Left hindlimb (tissue), 1 donor: ENCODE measurements at places on chromosomes 7 and 10.

DNA sequence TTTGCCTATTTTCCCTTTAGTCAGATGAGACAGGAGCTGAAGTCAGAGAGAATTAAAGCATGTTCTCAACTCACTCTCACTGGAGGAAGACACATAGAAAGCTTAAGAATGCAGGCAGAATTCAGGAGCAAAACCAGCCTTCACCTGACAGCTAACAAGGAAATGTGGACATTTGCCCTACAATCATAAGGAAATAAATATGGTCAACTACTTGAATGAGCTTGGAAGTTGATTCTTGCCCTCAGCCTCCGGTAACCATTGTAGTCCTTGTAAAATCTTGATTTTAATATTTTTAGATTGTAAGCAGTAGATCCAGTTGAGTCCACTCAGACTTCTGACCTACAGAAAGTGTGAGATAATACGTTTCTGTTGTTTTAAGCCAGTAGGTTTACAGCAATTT lies 752.5 kb upstream of the ZWINT start:
- no peak for DNase-seq

- DNase-seq, result no peak
Measured at GRCh38 chr10:114174695-114175188, 739 bp upstream of the CCDC186 start.

GRCh38 chr7:7321681-7322080 lies 139.3 kb downstream of the C1GALT1 start:
- no peak for DNase-seq

DNA sequence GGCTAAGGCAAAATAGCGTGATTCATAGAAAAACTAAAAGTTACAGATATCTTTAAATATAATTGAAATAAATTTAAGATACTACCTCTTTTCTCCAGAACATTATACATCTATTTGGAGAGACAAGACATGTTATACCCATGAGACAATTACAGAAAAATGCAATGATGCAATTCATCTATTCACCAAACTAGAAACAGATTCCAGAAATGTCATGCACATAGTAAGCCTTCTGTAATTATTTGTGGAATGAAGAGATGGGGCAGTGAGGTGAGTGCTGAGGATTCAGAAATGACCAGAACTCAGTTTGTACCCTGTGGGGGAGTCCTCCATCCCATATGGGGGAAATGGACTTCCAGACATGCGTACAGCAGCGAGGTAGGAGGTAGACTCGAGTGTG lies 99.4 kb downstream of the MKX start:
- no peak for DNase-seq

DNA sequence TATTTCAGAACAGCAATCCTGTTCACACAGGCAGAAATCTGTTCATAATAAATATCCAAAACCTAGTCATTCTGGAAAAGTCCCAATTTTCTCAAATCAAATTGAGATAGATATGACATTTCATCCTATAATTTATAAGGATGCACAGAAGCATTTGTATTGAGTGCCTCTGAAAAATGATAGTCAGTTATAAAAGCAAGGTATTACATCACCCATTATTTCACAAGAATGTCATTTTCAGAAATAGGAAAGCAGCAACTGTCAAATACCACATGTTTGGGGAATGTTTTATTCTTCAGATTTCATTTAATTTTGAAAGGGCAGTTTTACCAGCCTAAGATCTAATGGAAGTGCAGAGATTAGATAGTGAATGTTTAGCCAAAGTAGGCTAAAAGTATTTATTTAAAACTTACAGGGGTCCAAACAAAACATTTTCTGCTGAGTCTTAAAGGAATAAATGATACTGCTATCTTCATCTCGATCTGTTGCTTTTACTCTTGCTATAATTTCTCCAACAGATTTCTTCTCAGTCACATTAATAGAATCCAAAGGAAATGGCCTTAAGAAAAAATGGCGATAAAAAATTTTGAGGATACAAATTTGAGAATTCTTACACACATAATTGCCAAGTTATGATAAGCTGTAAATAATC lies 185.8 kb downstream of the HGF start:
- DNase-seq, result no peak

- peak; percentile 39 for DNase-seq
Measured at GRCh38 chr7:87510411-87510875, 35.0 kb upstream of the ABCB4 start.

GRCh38 chr10:4723860-4724259 lies 102.1 kb upstream of the AKR1E2 start:
- no peak for DNase-seq

GRCh38 chr10:5833814-5834213 lies 20.6 kb upstream of the GDI2 start:
- DNase-seq, result no peak

GRCh38 chr7:18706670-18707069 lies 211.1 kb downstream of the HDAC9 start:
- no peak for DNase-seq

- no peak for DNase-seq
Measured at GRCh38 chr10:69483963-69484362, 32.7 kb downstream of the TSPAN15 start.

DNA sequence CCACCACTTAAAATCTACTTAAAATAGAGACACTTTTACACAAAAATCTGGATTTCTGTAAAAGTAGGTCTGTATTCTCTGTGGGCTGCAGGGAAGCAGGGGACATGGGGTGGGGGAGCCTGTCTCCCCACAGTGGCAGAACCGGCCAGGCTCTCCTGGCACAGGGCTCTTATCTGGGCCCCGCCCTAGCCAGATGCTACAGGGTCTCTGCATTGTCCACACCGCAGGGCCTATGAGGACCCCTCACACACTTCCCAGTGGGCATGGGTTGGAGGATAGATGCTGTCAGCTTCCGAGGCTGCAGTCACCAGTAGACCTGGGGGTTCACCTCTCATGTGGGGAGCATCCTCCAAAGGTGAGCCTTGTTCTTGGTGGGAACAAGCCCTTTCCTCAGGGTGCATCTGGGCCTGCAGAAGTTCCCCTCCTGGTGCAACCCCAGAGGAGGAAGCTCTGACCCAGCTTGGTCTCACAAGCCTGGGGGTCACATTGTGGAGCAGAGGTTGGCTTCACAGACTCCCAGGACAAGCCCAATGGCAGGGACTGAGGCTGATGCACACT lies 15.4 kb upstream of the MYL7 start:
- DNase-seq, result no peak

GRCh38 chr10:126696684-126697083 lies 26.2 kb upstream of the C10orf90 start:
- no peak for DNase-seq

DNA sequence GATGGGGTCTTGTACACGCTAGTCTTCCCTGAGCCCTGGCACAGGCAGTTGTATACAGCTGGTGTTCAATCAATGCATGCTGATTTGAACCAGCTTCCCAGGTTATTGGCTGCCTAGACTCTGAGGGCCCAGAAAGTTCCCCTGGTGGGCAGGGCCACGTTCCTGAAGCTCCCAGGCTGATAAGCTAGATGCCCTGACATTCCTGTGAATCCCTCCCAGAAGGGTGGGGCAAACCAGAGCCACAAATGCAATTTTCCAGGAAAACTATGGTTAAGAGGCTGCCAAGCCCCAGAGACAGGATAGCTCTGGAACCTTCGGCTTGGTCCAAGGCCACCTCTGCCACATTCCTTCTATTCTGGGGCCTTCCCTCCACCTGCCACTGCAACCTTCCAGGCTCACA lies 78.2 kb downstream of the FAM53B start:
- no peak for DNase-seq

GRCh38 chr10:52284416-52285013 lies 29.6 kb upstream of the DKK1 start:
- no peak for DNase-seq
